Choroid plexus epithelial cell (primary cell): ENCODE measurements at places on chromosomes 5 and 9.

DNA sequence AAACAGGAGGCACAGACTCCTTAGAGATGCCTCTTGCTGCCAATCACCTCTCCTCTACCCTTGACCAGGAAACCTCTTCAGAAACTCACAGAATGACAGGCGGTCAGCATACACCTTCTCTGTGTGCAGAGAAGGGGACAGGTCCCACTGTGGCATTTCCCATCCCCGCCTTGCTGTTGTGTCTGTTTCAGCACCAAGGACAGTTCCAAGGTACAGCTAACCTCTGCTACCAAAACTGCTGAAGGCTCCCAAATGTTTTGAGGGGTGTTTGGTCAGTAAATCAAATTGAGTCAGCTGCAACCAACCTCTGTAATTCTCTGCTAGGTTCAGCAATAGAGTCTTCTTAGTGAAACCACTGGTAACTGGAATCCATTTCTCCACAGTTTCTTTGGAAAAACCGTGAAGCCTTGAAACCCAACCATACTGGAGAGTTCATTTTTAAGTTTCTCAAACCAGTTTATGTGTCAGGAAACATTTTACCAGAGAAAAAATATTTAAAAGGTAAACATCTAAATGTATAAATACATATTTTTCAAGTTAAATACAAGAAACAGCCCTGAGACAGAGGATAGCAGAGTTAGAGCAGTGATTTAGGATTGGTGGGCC is 122.0 kb downstream of the DRD1 start:
- DNase-seq = no peak

GRCh38 chr5:149005077-149005892 is 57.6 kb downstream of the SH3TC2 start:
- peak; percentile 62 for DNase-seq

DNA sequence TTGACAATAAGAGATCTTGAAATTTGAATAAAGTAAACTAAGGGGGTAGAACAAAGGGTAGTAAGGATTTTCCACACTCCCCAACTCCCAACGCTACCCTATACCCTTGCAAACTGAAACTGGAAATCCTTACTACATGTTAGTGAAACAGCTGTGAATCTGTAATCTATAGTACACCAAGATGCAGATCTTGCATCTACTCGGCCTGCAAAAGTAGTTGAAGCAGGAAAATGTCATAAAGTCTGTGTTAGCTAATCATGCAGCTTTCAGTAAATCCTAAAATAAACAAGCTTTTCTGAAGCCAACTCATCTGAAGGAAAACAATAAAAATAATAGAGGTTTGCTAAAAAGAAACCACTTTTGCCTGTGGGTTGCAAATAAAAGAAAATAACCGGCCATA is 1242.0 kb upstream of the ACO1 start:
- no peak for DNase-seq

DNA sequence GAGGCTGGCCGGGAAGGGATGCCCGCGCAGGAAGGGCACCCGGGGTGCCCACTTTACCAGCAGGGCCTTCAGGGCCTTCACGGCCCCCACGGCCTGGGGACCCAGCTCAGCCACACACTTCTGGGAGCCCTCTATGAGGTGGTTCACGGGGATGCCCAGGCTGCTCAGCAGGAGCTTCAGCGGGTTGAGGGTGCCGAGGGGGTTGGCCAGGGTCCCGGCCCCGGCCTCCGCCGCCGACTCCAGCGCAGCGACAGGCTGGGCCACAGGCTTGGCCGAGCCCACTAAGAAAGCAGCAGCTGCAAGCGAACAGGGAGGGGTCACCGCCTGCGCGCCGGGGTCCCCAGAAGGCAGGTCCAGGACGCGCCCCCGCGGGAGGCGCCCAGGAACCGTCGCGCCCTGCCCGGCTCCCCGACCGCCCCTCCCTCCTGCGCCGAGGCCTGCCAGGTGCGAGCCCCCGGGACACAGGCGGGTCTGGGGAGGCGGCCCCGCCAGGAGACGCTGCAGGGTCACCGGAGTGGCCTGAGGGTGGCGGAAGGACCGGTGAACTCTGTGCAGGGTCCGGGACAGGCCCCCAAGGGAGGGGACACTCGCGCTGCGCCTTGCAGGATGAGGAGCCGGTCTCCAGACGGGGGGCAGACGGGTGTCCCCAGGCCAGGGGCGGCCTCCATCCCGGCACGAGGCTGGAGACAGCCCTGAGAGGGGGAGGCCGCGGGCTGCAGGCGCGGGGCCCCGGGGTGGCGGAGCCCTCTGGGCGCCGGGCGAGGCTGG is 572 bp downstream of the SCGB3A1 start:
- no peak for DNase-seq

- DNase-seq = no peak
Measured at GRCh38 chr9:530681-531080, 310.8 kb upstream of the DMRT1 start.

DNA sequence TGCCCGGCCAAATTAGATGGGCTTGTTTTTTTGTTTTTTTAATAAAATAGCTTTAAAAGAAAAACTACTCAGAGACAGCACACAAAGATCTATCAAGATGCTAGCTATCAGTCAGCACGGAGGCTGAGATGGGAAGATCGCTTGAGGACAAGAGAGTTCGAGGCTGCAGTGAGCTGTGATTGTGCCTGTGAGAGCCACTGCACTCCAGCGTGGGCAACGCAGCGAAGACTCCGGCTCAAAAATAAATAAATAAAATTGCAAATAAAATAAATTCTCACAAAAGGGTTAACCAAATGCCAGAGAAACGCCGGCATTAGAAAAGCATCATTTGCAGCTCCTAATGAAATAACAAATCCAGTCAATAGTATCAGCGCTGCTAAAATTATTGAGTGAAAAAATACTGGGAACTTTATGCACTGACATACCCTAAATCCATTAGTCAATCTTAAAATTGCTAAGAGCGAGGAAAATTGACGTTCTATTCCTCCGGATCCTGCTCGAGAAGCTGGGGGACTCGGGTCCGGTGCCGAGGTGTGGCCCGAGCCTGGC is 681 bp downstream of the CPLANE1 start:
- DNase-seq = peak; percentile 23

GRCh38 chr5:175254155-175254554 is 189.8 kb downstream of the DRD1 start:
- peak; percentile 34 for DNase-seq

- DNase-seq = no peak
Measured at GRCh38 chr9:98790134-98790841, 6.1 kb downstream of the ANKS6 start.

DNA sequence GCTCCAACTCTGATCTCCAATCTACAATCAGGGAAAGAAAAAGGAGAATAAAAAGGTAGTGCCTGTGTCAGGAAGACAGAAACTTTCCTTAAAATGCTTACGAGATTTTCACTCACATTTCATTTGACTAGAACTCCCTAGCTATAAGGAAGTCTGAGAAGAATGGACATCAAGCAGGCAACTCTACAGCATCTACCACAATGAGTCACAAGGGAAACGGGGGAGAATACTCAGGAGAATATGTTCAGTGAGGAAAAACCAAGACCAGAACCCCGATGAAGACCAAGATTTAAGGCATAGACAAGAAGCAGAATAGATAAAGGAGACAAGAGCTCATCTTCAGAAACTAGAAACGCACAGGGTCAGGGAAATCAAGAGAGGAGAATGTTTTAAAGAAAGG is 9.0 kb upstream of the SETD9 start:
- peak; percentile 47 for DNase-seq

DNA sequence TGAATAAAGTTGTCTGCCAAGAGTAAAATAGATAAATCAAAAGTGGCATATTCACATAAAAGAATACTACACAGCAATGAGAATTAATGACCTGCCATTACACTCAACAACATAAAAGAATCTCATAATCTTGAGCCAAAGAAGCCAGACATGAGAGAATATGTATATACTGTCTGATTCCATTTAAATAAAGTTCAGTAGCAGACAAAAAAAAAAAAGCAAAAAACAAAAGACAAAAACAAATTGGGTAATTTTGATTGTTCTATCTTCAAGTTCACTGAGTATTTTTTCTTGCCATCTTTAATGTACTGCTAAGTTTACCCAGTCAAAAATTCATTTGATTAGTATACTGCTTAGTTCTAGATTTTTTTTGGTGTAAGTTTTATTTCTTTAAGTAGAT is 87.9 kb upstream of the TRPC7 start:
- no peak for DNase-seq

DNA sequence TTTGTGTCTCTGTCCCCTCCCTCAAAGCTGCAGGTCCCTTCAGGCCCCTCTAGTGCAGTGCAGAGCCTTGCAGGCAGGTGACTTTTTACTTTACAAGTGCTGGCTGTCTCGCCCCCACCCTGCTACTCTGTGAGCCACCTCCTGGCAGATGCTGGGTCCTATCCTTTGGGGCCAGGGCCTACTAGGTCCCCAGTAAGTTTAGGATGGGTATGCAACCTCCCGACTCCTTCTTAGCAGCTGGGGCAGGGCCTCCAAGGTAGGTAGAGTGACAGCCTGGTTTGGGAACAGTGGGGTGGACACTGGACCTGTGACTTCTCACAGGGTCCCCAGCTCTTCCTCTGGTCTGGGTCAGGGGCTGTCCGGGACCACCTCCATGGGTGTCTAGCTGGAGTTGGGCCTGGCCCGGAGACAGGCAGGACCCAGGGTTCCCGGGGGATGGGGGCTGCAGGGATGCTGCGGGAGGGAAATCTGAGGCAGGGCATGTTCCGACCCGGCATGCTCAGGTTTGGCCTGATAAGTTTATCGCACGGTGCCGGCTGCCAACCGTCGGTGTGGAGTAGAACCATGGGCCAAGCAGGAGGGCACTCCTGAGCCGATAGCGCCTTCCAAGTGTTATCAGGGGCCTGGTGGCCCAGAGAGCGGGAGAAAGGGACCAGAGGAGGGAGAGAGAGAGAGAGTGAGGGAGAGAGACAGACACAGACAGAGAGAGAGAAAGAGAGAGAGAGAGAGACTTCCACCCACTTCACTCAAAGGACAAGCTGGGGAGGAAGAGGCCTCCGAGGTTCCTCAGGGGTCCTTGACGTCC is 20.5 kb downstream of the GFI1B start:
- DNase-seq = no peak

GRCh38 chr9:35696520-35697215 is 6.9 kb upstream of the TPM2 start:
- DNase-seq = peak; percentile 72

DNA sequence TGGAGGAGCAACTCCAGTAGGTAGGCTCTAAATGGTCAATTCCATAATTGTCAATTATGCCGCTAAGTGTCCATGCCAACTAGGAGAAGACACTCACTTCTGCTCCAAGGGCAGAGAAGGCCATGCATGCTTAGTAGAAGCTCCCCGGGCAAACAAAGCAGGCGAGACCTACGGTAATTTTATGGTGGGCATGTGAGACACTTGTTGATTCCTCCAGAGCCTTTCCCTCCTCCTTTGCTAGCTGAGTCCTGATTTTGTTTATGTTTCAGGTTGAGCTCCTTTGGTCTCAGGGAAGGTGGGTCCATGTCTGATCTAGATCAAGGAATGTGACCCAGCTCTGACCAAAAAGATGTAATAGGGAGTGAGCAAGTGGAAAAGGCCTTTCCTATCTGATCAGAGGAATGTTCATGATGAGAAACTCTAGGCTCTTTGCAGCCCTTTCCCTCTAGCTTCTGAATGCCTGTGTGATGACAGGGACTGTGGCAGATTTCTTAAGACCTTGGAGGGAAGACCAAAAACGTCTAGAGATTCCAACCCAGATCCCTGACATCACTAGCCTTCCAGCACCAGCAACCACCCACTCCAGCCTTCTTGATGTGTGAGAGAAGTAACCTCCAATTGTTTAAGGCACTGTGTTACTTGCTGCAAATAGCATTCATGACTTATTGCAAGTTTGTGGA is 7.7 kb upstream of the CPEB4 start:
- peak; percentile 87 for DNase-seq

GRCh38 chr5:163789870-163790269 is 284.5 kb downstream of the MAT2B start:
- DNase-seq = peak; percentile 17

DNA sequence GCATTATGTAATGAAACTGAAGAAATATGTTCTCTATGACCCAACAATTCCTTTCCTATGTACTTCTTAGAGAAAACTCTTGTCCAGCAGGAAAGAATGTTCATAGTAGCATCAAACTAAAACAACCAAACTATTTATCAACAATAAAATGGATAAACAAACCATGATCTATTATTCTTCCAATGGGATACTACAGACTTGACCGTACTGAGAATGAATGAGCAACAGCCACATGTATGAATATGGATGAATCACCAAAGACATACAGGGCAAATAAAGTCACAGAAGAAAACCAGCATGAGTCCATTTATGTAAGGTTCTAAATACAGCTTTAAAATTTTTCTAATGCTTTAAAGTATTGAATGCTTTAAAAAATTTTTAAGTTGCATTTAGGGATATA is 73.6 kb upstream of the SUSD1 start:
- peak; percentile 49 for DNase-seq

DNA sequence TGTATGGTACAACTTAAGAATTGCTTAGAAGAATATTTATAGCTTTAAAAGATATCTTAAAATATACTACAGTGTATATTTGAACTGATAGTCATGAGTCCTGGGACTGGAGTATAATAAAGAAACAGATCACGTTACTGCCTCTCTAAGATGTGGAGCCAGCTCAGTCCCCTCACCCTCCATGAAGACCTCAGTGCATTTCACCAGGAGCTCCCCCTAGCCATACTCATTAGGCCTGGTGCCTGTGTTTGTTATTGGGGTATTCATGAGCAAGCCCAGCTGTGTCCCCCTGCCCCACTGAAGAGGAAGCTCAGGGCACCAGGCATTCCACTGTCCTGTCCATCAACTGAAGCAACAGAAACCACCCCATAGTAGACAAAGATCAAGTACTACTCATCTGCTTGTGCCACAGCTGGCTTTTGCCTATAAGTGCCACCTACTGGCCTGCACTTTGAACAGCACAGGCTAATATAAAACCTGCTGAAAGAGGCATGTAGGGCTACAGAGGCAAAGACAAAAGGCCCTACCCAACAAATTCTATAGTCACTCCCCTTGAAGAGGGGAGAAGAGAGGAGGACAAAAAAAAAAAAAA is 850.2 kb upstream of the NUDT12 start:
- peak; percentile 77 for DNase-seq

DNA sequence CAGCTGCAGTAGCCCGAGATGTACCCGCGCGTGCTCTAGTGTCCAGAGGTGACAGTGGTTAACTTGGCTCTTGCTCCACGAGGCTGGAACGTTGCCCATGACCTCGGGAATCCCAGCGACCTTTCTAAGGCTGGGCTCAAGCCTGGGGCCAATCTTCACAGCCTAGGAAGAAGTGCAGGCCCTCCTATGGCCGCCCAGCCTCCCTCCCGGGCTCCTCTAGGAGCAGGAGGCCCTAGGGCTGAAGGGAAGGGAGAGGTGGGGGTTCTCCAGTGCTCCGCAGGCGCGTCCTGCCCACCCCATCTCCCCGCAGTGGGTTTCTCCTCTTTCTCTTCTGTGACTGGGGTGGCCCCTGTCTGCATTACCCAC is 13.3 kb downstream of the NR2F1 start:
- DNase-seq = peak; percentile 34

DNA sequence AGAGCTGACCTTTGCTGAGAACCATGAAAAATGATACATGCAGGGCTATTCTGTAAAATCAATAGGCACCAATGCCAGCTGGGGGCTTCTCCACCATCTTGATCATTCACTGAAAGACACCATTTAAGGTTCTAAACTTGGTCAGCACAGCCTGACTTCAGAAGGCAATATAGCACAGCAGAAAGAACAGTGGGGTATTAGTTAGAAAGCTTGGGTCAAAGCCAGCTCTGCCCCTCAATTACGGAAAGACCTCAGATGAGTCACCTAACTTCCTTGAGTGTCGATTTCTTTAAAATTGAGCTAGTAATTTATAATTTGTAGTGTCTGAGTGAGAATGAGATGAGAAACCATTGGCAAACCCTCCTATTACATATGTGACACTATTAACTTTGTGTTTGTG is 3.4 kb downstream of the TNC start:
- DNase-seq = no peak
